Activated naive CD8-positive, alpha-beta T cell treated with anti-CD3 and anti-CD28 coated beads, Interleukin-2, amount 50 U/mL, for 16 hours (primary cell): ENCODE measurements at places on chromosomes 2 and 18.
A peak's percentile ranks its signal among the peaks of the same experiment; 100 is the strongest.

DNA sequence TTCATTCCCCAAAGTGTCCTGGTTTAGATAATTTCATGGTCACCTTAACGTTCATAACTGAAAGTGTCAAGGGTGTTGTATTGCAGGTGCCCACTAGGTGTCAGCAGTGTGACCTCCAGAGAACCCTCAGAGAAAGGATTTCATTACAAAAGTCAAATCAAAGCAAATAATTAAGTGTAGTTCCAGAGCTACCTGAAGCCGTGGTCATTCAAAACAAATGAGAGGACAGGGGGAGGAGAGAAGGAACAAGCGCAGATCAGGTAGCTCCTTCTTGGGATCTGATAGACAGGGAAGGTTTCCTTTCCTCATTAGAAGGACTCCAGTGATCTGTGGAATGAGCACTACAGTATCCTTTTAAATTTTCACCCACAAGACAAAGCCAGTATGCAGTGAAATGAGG is at the start of gene SLC9A4:
TSS of gene SLC9A4 (plus strand) at position 207 of the 400 bp plus-strand sequence. CDS start 534 bp downstream, outside the sequence.
- DNase-seq: peak; percentile 34

GRCh38 chr18:38406607-38407006 is 841.0 kb upstream of the CELF4 start:
- no peak for DNase-seq

DNA sequence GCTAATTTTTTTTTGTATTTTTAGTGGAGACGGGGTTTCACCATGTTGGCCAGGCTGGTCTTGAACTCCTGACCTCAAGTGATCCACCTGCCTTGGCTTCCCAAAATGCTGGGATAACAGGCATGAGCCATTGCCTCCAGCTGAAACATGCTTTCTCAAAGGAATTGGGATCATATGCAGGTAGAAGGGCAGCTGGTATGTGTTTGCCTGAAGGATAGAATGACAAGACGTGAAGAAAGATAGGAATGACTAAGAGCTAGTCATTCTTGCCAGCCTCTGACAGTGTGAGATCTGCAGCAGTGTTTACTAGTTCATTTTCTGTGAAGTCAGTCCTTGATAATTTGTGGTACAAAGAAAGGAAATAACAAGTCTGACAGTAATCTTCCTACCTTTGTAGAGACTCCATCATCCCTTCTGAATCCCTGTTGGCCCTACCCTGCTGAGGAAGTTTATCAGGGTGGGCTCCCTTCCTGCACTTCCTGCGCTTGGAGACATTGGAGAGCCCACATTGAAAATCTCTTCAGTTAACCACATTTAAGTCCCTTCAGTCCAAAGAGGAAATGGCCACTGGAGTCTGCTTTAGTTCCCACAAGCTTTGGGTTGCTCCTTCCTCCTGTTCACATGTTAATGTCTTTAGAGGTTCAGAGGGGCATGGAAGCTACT is 14.7 kb downstream of the CFLAR start:
- DNase-seq: no peak

- DNase-seq: no peak
Observed at GRCh38 chr2:171266102-171266501, 105.4 kb upstream of the TLK1 start.

DNA sequence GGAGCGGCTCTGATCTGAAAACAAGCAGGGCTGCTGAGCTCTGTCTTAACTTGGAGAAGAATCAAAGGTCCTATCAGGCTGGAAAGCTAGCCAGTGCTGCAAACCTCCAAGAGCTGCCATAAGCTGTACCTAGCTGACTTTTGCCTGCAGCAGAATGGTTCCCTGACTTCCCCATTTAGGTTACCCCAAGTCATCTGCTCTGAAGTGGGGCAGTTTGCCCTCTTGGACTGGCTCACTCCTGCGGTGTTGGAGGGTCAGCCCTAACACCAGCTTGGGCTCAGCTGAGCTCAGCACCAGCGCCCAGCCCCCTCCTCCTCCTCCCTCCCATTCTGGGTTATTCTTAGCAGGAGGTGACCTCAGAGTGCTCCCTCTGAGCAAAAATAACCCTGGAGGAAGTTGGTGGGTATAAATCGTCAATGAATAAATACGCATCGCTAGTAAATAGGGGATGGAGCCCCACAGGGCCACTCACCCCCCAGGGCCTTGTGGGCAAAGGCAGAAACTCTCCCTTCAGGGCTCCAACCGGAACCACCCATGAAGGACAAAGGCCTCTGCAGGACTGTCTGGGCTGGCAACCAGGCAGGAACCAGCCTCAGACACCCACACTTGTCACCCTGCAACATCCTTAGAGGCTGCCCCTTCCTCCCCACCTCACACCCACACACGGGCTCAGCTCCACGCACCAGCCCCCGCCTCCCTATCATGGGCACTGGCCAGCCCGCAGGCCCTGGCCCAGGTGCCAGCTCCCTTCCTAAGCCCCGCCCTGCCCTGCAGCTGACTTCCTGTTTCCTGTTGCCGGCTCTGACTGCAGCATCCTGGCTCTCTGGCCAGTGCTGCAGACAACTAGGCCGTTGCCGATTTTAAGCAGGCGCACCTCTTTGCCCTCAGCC is 46.9 kb downstream of the DNMT3A start:
- peak; percentile 31 for DNase-seq
